IMR-90 (cell line): ENCODE measurements at places on chromosomes 6 and 20. TPM values are rescaled to one million over a fixed set of nuclear protein-coding genes. Genes with fewer than 3 reads are reported as not detected.

Gene VGLL2
- not detected in 2 replicates for total RNA-seq

Gene CLIC5
- not detected in 2 replicates for total RNA-seq

Gene OXT
- total RNA-seq: not detected in 2 replicates

Gene SLC22A16
- total RNA-seq: not detected in 2 replicates

Gene TSBP1
- total RNA-seq: not detected in 2 replicates

Gene TMEM244
- 0.28 and 0.36 TPM in 2 replicates for total RNA-seq

Gene HLA-DRB5
- total RNA-seq: not detected in 2 replicates

Gene DSN1
- total RNA-seq: 16.3 and 18.3 TPM in 2 replicates

Gene PDSS2
- total RNA-seq: 8.6 and 8.9 TPM in 2 replicates

Gene HMGCLL1
- total RNA-seq: not detected in 2 replicates

Gene HCRTR2
- under 0.01 TPM in 1 of 2 replicates, not detected in the other for total RNA-seq

Gene SLC18B1
- 2.5 and 6.4 TPM in 2 replicates for total RNA-seq

Gene HCK
- total RNA-seq: not detected in 2 replicates

Gene MYLK2
- 0.18 and 0.28 TPM in 2 replicates for total RNA-seq

Gene PPP1R16B
- total RNA-seq: not detected in 2 replicates

Gene LKAAEAR1
- not detected in 2 replicates for total RNA-seq

Gene PKIB
- 12.2 and 13.1 TPM in 2 replicates for total RNA-seq

Gene HUS1B
- total RNA-seq: 0.36 and 0.56 TPM in 2 replicates

Gene FAM217A
- not detected in 2 replicates for total RNA-seq

Gene SEL1L2
- not detected in 2 replicates for total RNA-seq

Gene HLA-DQA1
- total RNA-seq: not detected in 2 replicates

Gene ZHX3
- total RNA-seq: 28.0 and 28.3 TPM in 2 replicates

Gene CEP57L1
- total RNA-seq: 21.9 and 28.3 TPM in 2 replicates

Gene FOXQ1
- not detected in 2 replicates for total RNA-seq
